ENCODE measurements at places on chromosomes 16 and 17.

DNA sequence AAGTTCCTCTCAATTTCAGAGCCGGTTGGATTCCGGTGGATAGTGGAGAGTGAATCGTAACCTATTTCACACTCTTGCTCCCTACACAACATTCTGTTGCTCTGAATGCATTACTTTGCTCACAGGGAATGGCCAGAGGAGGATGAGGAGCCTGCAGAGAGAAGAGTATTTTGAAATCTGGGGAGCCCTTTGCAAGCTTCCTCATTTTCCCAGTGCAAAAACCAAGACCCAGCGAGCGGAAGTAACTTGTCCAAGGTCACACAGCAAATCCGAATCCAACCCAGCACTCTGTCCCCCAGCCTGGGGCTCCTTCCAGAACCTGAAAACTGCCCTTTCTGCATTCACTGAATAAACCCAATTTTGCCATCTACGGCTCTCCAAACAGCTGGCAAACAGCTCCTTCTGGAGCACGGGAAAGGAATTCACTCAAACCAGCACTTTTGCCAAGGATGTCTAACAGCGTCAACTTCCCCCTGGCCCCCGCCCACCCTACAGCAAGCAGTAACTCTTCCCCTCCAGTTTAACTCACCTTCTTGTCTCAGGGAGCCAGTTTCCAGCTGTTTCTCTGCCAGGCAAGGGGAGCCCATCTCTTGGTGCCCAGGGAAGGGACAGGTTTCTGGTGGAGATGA, 557 bp downstream of the KCNG4 start:
- no peak for DNase-seq

GRCh38 chr16:65339062-65339461, 217.2 kb upstream of the CDH11 start:
- no peak for DNase-seq

GRCh38 chr17:81069135-81069645, 34.2 kb downstream of the BAIAP2 start:
- no peak for DNase-seq

- no peak for DNase-seq
Observed at GRCh38 chr16:20826039-20826566, 19.8 kb downstream of the REXO5 start.

DNA sequence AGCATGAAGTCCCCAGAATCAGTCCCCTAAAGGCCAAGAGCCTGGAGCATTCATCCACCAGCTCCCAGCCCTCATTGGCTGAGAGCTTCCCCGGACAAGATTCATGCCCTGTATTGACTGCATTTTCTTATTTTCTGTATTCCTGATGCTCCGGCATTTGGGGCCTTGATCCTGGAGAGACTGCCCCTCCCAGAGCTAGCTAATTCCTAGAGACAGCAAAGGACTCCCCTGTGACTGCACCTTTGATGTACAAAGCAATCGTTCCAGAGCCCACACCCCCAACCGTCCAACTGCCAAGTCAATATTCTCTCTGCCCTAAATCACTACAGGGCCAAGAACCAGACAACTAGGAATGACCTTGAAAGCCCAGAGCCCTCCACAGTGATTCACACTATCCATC, 93.4 kb upstream of the CDH5 start:
- DNase-seq, result peak; percentile 6

DNA sequence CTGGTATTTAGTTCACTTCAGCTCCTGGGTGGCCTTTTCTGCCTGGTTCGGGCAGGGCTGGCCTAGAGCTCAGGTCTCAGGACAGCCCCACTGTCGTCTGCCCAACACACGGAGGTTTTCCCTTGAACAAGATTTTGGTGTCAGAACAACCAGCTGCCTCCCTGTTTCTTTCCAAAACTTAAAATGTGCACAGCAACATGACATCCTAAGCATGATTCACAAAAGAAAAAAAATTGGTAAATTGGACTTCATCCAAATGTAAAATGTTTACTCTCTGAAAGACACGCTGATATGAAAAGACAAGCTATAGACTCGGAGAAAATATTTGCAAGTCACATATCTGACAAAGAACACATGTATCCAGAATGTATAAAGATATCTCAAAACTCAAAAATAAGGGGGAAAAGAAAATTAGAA, 197.8 kb upstream of the CHMP6 start:
- no peak for DNase-seq

- no peak for DNase-seq
Observed at GRCh38 chr17:41818024-41818423, 5.2 kb downstream of the FKBP10 start.

GRCh38 chr16:12965274-12965804, 63.9 kb downstream of the SHISA9 start:
- DNase-seq, result no peak

GRCh38 chr17:1743088-1743439, 393 bp downstream of the SERPINF2 start:
- no peak for DNase-seq

- no peak for DNase-seq
Observed at GRCh38 chr16:24838554-24839266, 7.1 kb upstream of the SLC5A11 start.

- no peak for DNase-seq
Observed at GRCh38 chr17:56635641-56636040, 42.1 kb downstream of the NOG start.

DNA sequence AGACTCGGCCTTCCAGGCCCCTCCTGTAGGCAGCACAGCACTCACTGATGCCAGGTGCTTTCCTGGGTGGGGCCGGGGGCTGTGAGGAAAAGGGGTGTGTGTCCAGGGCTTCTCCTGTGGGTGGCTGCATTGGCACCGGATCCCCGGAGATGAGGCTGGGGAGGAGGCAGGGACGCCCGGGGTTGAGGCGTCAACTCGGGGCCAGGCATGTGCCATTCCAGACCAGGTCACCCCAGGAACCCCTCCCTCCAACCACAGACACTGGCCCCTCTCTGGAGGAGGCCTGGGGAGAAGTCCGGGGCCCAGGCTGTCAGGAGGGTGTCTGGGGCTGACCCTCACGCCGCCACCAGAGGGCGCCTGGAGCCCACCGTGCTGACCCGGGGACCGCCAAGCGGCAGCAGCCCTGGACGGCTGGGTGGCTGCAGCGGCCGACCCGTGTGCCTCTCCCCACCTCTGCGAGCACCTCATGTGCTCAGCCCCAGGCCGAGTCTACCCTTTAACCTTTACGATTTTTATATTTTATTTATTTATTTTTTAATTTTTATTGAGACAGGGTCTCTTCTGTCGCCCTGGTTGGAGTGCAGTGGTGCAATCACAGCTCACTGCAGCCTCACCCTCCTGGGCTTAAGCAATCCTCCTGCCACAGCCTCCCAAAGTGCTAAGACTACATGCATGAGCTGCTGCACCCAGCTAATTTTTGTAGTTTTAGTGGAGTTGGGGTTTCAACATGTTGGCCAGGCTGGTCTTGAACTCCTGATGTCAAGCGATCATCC, 3.2 kb upstream of the METRN start:
- peak; percentile 92 for DNase-seq

DNA sequence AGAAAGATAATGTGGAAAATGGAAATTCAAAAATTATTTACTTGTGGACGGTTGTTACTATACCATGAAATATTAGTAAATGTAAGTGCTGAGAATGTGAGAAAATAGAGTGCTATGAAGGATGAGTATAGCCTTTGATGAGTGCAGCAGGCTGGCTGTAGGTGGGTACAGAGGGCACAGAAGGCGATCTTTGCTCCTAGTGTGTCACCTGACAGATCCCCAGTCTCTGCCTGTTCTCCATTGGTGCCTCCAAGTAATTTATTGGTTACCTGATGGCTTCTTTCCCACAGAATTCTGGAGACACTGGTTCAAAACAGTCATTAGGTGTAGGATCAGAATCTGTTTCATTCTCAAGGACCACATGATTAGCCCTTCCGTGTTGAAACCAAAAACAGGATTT, 28.9 kb downstream of the ABCA9 start:
- no peak for DNase-seq

All from activated effector memory CD4-positive, alpha-beta T cell treated with anti-CD3 and anti-CD28 coated beads, Interleukin-2, amount 50 U/mL, for 16 hours (primary cell).